Mesenteric fat pad (tissue), 1 donor: ENCODE measurements at places on chromosomes 16 and 17. TPM values are rescaled to one million over a fixed set of nuclear protein-coding genes. Genes with fewer than 3 reads are reported as not detected.

DNA sequence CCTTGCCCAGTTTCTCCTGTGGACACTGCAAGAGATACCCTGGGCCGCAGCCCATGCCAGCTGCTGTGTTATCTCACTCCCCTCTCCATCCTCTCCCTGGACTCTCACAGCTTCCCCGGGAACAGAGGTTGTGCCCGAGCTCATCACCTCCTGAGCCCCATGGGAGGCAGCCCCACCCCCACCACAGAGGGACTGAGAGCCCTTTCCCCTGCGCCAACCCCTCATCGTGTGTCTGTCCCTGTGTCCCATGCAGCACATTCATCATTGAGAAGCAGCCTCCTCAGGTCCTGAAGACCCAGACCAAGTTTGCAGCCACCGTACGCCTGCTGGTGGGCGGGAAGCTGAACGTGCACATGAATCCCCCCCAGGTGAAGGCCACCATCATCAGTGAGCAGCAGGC, 12.7 kb downstream of the STAT5A start:
- no peak for DNase-seq

- DNase-seq, result no peak
These were observed 414.0 kb upstream of the RBFOX1 start for GRCh38 chr16:6918646-6919045.

BCAS3 gene
- 20.8 TPM for total RNA-seq

DNA sequence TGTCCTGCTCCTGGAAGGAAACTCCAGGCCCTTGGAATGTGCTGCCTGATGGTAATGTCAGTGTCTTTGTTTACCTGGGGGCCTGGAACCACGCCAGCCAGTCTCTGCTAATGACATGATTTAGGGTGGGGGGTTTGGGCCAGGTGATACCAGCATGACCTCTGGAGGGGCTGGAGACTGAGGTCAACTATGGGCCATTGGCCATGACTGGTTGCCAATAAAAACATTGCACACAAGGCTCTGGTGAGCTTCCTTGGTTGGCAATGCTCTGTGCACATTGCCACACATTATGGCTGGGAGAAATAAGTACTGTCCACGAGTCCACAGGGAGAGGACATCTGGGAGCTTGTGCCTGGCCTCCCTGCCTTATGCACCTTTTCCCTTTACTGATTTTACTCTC, 52.5 kb downstream of the LITAF start:
- no peak for DNase-seq

- no peak for DNase-seq
These were observed 120.6 kb upstream of the FOXF1 start for GRCh38 chr16:86389566-86390328.

OR1A1 gene
- total RNA-seq, result not detected

TMEM235 gene
- total RNA-seq, result not detected

- no peak for DNase-seq
These were observed 483.8 kb upstream of the EEF2KMT start for GRCh38 chr16:5581428-5581827.

ADAP2 gene
- total RNA-seq, result 43.2 TPM

- no peak for DNase-seq
These were observed 336.7 kb upstream of the ZFHX3 start for GRCh38 chr16:73384506-73385089.

DNA sequence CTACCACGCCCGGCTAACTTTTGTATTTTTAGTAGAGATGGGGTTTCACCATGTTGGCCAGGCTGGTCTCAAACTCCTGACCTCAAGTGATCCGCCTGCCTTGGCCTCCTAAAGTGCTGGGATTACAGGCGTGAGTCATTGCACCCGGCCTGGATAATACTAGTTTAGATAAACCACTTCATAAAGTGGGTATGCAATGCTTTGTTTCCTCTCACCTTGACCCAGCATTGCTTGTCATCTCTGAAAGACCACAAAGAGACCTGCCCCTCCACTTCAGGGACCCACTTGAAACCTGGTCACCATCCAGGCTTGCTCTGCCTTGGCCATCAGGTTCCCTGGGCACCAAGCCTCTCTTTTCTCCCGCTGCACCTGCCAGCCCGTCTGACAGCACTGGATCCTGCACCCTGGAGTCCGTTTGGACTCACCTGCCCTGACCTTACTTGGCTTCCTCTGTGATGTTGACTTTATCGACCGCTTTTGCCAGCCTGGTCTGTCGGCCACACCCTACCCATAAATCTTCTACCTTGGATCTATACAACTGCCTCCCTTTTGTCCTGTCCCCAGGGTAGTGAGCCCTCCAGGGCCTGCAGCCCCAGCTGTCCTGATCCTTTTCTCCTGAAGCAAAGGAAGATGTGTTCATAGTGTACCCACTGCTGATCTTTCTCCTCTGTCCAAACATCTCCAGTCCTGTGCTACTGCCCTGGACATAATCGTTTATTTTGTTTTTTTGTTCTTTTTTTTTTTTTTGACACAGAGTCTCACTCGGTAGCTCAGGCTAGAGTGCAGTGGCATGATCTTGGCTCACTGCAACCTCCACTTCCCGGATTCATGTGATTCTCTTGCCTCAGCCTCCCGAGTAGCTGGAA, 12.7 kb upstream of the ZG16 start:
- DNase-seq, result no peak

- DNase-seq, result peak; percentile 64
These were observed 7.7 kb upstream of the NLRP1 start for GRCh38 chr17:5591966-5592365.

- DNase-seq, result no peak
These were observed 40.8 kb downstream of the AKAP1 start for GRCh38 chr17:57125866-57126265.

- DNase-seq, result no peak
These were observed 847 bp upstream of the PSMC3IP start for GRCh38 chr17:42578282-42578869.

SLFN14 gene
- total RNA-seq, result not detected

GRCh38 chr17:29586676-29587469, 2.6 kb downstream of the GIT1 start:
- no peak for DNase-seq

PRDM7 gene
- not detected for total RNA-seq

GRCh38 chr16:1974157-1975070, 2.6 kb downstream of the TBL3 start:
- DNase-seq, result no peak

NUP93 gene
- total RNA-seq, result 52.7 TPM

- DNase-seq, result no peak
These were observed 308.0 kb downstream of the GRIN2A start for GRCh38 chr16:9874219-9874618.

CCL14 gene
- 61.1 TPM for total RNA-seq

CREBBP gene
- total RNA-seq, result 67.0 TPM

GRCh38 chr17:19645734-19646201, 2.8 kb upstream of the ALDH3A2 start:
- no peak for DNase-seq

DNA sequence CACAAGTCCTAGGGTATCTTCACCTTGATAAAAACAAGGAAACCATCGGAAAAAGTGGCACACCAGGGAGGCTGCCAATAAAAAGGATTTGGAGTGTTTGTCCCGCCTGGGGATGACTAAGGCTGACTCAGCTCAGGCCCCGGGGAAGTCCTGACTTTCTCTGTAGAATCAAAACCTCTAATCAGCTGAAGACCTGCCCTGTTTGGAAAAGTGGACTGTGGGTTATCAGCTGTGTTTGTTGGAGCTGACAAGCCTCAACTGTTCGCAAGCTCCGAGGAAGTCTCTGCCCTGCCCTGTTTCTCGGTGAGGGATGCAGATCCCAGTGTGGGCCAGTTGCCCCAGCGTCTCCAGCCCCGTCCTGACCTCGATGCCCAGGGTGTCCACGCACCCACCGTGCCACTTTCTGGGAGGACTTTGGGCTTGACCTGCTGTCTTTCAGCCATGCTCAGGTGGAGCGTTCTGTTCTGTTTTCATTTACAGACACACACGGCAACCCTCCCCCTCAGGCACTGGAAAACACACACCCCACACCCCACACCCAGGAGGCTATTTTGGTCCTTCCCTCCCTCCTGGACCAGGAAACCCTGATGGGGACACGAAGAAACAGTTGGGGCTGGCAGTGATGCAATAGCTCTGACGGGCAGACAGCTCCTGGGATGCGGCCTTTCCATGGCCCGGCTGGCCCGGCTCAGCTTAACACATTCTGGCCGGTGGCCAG, 27.6 kb upstream of the PITPNA start:
- no peak for DNase-seq

DNA sequence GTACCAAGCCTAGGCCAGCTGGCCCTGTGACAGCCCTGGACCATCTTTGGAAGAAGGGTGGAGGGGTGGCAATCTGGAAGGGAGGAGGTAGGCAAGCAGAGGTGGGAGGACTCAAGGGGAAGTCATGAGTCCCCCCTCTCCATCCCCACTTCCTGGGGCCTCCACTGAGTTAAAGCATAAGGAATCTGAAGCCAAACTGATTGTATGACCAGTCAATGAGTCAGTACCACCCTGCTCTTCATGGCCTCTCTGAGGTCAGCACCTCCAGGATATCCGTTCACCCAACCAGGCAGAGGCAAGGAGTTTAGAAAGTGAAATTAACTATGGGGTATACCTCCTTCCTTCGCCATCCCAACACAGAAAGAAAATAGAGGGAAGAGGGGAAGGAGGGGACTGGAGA, 272.7 kb downstream of the SOX9 start:
- no peak for DNase-seq

DNA sequence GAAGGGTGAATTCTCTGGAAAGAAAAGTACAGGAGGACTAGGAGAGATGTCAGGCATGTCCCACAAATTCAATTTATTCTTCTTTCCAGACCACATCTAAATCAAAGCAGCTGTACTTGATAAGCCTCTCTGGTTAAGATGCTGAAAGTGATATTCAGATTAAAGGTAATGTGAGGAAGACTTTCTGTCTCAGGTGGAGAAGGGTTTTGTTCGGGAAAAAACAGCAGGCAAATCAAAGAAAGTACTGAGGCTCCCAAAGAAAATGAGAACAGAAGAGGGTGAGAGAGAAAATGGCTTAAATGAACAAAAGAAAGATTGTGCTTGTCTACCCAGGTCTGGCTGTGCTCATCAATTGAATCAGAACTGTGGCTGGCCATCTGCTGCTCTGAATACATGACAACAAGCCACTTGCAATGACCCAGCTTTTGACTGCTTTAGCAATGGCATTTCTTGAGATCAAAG, 55.6 kb downstream of the MMD start:
- DNase-seq, result no peak

GRCh38 chr16:317583-317982, 34.6 kb downstream of the PDIA2 start:
- no peak for DNase-seq

MFAP4 gene
- 96.7 TPM for total RNA-seq

GRCh38 chr16:67163164-67163998, 1.2 kb upstream of the HSF4 start:
- DNase-seq, result no peak

DNA sequence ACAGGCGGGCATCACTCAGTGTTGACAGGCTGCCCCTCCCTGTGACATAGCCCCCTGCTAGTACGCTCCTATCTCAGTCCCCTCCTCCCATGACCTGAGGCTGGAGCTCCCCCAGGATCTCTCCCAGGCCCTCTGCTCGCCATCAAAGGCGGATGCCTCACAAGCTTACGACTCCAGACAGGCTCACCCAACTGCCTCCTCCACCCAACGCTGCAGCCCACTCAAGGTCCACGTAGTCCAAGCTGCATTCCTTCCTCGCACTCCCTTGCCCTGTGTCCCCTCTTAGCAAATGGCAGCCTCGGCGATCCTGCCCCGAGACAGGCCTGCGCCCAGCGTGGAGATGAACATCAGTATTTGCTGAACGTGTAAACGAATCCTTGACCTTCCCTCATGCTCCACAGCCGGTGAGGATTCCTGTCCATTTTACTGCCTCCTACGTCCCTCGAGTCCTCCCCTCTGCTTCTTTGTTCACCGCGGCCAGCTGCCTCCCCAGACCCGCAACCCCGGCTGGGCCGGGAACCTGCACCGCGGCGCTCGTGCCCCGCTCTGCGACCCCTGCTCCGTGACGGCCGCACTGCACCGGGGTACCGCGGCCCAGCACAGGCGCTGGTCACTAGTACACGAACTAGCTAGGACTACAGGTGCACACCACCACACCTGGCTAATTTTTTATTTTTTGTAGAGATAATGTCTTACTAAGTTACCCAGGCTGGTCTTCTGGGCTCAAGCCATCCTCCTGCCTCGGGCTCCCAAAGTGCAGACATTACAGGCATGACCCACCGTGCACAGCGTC, 838 bp upstream of the TMEM97 start:
- DNase-seq, result no peak

DNAH9 gene
- total RNA-seq, result 2.2 TPM

GRCh38 chr17:76683011-76683755, 27.6 kb downstream of the MXRA7 start:
- no peak for DNase-seq

- no peak for DNase-seq
These were observed 49.7 kb downstream of the SMG6 start for GRCh38 chr17:2253768-2254406.

DNA sequence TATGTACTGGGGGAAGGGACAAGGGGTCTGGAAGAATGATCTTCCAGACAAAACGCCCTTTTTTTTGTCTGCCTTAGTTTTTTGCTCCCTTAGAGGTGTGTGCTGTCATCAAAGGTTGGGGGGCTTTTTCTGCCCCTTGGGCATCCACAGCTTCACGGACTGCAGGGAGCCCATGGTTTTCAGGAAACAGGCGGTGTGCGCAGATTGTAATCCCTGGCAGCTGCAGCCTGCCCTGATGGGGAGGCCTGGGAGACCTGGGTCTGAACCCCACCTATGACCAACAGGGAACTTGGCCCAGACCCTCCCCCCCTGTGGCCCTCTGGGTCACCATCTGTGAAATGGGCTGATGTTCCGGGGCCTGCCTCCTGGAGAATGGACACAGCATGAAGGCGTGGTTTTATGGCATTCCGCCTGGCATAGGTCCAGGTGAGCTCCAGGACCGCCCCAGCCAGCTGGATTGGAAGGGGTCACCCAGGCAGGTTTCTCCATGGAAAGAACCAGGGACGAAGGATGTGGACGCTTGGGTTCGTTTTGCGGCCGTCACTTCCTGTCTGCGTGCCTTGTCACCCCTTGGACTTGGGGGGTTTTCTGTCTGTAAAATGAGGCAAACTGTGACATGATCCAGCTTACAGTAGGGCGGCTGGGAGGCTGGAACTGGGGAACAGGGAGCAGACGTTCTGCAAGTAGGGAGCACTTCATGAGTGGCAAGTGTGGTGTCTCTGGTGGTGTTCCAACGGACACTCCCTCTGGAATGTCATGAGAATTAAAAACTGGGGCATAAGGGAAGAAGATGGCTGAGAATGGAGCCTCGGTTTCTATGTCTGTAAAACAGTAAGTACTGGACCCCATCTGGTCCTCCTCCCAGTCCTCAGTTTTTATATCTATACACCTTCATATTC, 1.5 kb downstream of the CPNE2 start:
- no peak for DNase-seq
